ENCODE measurements at places on chromosomes 13 and 19.

GRCh38 chr19:2969104-2969504 lies 8.3 kb upstream of the TLE6 start:
- no peak for DNase-seq

DNA sequence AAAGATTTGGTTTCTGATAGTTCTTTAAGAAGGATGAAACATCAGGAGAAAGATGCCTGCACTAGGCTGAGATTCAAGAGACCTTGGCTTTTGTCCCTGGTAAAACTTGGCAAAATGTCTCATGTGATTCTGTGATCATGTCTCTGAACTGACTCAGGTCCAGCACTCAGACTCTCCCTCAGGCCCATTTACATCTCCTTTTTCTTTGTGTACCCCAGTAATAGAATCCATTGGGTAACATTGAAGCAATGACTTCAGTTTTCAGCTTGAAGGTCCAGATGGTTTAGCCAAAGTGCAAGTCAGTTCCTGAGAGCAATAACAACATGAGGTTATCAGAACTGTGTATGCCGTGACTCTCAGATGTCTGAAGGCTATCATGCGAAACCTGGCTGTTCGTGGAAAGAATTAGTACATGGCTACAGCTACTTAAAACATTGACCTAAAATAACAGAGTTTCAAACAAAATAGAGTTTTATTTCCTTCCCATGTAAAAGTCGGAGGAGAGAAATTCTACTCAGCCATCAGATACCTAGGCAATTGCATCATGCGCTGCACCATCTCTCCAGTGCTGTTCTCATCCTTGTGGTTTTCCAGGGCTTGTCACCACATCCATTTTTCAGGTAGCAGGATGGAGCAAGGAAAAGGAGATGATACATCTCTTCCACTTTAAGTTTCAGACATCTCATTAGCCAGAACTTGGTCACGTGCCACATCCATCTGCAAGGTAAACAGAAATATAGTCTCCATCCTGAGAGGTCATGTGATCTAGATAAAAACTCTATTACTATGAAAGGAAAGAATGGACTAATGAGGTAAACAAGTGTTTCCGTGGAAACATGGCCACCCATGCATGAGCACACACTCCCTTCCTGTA lies 117.3 kb downstream of the POSTN start:
- DNase-seq = no peak

DNA sequence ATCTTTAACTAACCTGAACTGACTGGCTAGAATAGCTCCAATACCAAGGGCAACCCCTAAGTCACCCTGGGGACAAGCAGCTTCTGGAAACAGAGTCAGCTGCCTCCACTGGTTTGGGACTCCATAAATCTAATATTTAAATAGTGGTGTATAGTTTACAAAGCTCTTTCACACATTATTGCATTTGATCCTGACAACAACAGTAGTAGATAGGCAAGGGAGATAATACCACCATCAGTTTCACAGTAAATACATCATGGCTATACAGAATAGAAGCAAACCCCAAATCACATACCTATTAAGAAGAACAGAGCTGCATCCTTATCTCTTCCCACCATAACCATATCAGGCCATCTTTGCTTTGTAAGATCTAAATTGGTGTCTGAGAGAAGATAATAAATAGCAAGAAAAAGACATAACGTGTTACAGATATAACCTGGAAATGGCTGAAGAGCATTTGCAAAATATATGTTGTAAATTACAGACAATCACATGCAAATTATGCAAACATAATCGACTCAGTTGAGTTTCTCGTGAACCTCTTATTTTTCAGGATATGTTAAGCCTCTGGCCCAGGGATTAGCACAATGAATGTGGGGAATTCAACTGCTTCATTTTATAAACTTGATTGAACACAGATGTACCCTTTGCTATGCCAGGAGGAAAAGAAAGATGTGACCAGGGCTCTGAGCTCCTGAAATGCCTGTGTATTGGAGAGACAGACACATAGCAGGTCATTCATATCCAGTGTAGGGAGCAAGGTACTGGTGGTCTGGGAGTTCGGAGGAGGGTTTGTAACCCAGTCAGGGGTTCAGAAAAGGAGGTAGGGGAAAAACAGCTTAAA lies 142.5 kb downstream of the SLC7A1 start:
- no peak for DNase-seq

DNA sequence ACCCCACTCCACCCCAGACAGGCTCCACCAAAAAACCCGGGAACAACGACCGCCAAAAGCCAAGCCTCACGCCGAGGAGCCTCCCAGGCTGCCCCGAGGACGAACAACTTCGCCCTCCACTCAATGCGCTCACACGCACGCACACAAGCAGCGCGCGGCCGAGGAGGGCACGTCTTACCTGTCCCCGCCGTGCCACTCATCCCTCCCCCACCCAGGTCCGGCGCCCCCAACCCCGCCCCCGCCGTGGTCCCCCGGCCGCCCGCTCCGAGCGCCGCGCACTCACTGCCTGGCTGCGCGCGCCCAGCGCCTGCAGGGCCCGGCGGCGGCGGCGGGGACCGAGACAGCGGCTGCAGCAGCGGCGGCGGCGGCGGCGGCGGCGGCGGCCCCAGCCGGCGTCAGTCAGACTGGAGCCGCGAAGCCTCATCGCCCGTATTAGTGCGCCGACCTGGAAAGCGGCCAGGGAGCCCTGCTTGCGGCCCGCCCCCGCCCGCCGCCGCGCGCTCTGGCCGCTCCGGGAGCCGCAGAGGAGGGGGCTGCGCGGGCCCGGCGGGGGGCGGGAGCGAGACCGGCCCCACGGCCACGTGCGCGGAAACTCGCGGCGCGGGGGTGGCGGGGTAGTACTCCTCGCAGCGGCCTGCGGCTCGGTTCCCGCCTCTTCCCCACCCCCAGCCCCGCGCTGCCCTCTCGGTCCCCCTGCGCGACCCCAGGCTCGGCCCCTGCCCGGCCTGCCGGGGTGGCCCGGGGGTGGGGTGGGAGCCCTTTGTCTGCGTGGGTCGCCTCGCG lies at the start of gene SMAD9:
Gene SMAD9, minus strand, starts transcription at position 406 of the 783 bp plus-strand sequence. CDS start 40,549 bp downstream, outside the sequence.
- DNase-seq = peak; percentile 21

GRCh38 chr13:112627161-112627560 lies 39.2 kb upstream of the TUBGCP3 start:
- DNase-seq = no peak

DNA sequence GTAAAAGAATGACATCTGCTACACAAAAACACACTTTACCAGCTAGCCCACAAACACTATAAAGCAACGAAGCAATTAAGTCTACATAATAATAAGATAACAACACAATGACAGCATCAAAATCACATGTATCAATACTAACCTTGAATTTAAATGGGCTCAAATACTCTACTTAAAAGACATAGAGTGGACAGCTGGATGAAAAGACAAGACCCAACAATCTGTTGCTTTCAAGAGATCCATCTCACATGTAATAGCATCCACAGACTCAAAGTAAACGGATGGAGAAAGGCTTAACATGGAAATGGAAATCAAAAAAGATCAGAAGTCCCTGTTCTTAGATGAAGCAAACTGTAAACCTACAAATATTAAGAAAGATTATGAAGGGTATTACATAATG lies 2175.9 kb downstream of the PCDH9 start:
- DNase-seq = no peak

DNA sequence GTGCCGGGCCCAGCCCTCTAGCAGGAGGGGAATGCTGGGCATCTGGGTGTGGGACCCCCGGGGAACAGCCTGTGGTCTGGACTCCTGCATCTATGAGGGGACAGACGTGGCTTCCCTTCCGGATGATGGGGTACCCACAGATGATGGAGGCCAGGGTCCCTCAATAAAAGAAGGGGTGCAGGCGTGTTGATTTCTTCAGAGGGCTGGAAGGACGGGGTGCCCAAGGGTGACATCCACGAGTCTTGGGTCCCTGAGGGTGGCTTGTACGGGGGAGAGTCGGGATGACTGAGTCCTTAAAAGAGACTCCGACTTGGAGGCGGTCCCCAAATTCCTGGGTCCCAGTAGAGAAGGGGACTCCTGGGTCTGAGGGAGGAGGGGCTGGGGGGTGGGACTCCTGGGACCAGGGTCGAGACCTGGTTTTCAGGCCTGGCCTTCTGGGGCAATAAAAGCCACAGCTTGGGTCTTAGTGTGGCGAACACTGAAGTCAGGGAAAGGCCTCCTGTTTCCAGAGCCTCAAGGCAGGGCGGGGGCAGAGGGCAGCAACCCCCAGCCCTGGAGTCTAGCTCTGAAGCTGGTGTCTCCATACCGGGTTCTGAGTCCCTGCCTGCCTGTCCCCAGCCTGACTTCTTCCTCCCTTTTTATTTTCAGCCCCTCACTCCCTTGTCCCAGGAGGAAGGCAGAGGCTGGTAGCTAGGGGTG lies 459 bp upstream of the GRIN2D start:
- DNase-seq = no peak

- DNase-seq = peak; percentile 73
These were observed at the start of gene B3GLCT for GRCh38 chr13:31199849-31200636. B3GLCT (plus strand) TSS chr13:31199975; CDS start chr13:31200085, 110 bp downstream.

DNA sequence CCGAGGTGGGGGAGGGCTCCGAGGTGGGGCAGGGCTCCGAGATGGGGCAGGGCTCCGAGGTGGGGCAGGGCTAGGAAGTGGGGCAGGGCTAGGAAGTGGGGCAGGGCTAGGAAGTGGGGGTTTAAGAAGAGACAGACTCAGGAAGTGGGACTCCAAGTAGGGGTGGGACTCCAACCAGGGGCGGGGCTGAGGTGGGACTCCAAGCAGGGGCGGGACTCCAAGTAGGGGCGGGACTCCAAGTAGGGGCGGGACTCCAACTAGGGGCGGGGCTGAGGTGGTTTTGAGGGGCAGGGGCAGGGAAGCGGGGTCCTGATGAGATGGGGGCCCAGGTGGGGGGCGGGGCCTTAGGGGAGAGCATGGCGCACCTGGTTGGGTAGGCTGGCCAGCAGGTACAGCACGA lies 13.6 kb downstream of the CFD start:
- peak; percentile 71 for DNase-seq

- no peak for DNase-seq
These were observed 51.5 kb upstream of the MRI1 start for GRCh38 chr19:13712767-13713201.

GRCh38 chr13:77740097-77740735 lies 42.7 kb downstream of the SLAIN1 start:
- no peak for DNase-seq

GRCh38 chr13:59360108-59360507 lies 803.6 kb downstream of the DIAPH3 start:
- DNase-seq = no peak

- no peak for DNase-seq
These were observed 28.4 kb upstream of the ZNF681 start for GRCh38 chr19:23787106-23787505.

DNA sequence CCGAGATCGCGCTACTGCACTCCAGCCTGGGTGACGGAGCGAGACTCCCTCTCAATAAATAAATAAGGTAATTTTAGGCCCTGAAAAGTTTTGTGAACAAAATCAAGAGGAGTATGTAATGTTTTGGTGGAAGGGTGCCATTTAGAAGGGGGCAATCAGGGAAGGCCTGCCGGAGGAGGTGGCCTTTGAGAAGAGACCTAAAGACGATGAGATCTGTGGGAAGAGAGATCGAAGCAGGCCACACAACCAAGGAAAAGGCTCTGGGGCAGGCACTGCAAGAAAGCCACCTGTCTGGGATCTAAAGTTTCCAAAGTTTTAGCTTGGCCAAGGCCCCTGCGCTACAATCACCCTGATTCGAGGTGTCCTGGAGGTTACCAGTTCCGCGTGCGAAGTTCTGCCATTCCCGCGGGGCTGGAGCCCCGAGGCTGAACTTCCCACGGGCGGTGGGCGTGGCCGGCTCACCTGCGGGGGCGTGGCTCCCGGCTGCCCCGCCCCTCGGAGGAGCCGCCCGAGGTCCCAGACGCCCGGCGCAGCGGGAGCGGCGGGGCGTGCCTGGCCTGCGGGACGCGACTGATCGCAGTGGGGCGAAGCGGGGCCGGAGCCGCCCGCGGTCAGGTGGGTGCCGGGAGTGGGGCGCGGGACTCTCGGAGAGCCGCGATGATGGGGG lies at the start of gene KLC3:
Gene KLC3, plus strand, starts transcription at position 519 of the 667 bp plus-strand sequence. CDS start 4,792 bp downstream, outside the sequence.
- DNase-seq = peak; percentile 33

DNA sequence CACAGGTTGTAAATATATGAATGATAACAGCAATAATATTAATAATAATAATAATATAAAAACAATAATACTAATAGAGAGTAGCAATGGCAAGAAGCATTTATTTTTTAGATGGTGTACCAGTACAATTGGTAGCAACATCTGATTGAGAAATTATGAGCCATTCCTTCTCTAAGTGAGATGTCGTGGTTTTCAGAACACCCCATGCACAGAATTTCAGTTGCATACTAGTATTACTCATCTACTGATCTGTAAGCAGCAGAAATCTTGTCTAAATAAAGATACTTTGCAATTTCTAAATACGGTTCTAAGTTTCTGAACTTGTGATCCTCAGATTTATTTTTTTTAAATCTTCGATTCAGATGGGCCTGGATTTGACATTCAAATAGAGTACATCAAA lies 788.0 kb upstream of the ATXN8OS start:
- no peak for DNase-seq

DNA sequence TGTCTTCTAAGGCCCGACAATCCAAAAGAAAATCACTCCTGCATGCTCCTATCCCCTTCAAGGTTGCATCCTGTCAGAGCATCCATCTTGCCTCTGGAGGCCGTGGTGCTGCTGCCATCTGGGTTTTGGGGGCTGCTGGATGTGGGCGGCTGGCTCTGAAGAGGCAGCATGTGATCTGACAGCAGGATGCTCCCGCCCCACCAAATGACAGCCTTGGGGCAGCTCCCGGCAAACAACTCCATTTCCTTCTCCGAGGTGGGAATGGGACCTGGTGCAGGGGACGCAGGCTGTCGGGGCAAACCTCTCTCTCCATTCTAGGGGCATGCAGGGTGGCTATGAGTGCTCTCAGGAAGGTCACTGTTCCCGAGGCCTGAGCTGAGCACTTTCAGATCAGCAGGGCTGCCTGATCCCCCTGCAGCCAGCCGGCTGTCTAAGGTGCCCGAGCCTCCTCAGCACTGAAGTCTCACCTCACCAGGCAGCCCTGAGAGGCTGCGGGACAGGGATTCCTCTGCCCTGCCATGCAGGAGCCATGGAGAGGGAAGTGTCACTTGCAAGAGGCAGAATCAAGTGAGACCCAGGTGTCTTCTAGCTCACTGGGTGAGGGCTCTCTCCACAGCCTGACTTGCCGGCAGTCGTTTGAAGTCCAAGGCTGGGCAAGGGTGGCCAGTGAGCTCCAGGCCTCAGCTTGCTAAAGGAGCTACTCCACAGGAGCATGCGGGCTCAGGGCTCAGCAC lies 28.8 kb downstream of the TSSK6 start:
- no peak for DNase-seq

DNA sequence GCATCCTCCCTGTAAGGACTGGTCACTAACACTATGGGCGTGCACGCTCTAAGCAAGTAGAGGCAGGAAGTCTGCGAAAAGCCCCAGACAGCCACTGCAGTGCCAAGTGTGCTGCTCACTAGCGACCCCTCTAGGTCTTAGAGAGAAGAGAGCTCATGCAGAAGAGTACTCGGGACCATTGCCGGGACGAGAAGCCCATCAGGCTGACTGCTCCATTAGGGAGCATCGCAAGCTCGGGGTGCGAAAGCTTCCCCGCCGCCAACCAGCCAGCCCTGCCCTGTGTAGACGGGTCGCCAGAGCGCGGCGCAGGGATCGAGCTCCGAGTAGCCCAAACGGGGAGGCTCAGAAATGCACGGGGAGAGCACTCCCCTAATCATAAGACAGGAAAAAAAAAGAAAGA lies 16.6 kb downstream of the POU4F1 start:
- no peak for DNase-seq

- no peak for DNase-seq
These were observed 463.4 kb upstream of the MIR17HG start for GRCh38 chr13:90884066-90884465.

Measured in activated CD4-positive, alpha-beta T cell treated with anti-CD3 and anti-CD28 coated beads, Interleukin-2, amount 50 U/mL, for 48 hours (primary cell).